Fibroblast of villous mesenchyme (primary cell): ENCODE measurements at places on chromosomes 1 and 21. TPM values are rescaled to one million over a fixed set of nuclear protein-coding genes. Genes with fewer than 3 reads are reported as not detected.

DNA sequence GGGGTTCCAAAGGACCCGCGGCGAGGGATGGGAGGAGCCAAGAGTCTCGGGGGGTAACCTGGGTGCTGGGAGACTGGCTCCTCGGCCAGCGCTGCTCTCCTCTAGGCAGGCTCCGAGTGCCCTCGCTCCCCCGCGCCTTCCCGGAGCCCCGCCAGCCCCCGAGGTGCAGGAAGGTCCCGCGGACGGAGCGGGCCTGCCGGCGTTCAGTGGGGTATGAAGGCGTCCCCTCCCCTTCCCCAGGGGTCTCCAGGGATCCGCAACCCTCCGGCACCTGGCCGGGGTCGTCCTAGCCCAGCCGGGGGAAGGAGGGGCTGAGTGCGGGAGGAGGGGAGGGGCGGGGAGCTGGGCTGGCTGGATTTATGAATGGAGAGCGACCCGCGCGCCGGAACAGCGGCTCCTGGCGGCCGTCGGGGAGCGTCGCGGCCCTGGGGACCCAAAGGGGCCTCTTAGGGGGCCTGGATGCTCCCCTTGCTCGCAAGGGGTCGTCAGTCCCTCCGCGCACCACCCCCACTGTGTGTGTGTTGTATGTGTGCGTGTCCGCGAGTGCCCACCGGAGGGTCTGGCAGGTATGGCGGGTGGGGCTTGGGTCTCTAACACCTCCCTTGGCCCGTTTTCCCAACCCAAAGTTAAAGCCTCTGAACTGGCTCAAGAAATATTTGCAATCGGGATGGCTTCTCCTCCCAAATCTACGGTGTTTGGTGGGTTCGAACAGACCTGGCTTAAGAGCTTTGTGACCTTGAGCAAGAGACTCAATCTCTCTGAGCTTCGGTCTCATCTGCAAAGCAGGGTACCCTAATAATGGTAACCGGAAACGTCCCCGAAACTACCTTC, 642 bp downstream of the HCRTR1 start:
- DNase-seq = peak; percentile 40

- DNase-seq = peak; percentile 54
These were observed 107.6 kb downstream of the NOS1AP start for GRCh38 chr1:162177126-162177525.

DNA sequence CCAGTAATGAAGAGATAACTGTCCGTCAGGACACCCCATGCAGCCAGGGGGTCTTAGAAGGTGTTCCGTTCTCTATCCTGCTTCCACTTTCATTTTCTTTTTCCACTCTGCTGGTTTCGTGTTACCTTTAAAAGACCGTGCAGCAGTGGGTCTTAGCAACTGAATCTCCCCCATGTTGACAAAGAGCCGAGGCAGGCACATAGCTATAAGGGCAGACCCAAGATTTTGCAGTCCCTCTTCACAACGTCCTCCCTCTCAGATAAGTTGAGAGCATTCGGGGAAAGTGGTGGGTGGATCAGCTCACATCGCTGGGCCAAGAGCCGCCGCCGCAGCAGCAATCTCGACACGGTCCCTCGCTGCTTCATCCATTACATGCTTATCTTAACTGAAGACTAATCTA, 355.5 kb downstream of the LMO4 start:
- peak; percentile 68 for DNase-seq

GRCh38 chr1:184060316-184060715, 8.8 kb downstream of the TSEN15 start:
- peak; percentile 74 for DNase-seq

GRCh38 chr1:238991765-238992495, 394.4 kb upstream of the CHRM3 start:
- DNase-seq = no peak

DNA sequence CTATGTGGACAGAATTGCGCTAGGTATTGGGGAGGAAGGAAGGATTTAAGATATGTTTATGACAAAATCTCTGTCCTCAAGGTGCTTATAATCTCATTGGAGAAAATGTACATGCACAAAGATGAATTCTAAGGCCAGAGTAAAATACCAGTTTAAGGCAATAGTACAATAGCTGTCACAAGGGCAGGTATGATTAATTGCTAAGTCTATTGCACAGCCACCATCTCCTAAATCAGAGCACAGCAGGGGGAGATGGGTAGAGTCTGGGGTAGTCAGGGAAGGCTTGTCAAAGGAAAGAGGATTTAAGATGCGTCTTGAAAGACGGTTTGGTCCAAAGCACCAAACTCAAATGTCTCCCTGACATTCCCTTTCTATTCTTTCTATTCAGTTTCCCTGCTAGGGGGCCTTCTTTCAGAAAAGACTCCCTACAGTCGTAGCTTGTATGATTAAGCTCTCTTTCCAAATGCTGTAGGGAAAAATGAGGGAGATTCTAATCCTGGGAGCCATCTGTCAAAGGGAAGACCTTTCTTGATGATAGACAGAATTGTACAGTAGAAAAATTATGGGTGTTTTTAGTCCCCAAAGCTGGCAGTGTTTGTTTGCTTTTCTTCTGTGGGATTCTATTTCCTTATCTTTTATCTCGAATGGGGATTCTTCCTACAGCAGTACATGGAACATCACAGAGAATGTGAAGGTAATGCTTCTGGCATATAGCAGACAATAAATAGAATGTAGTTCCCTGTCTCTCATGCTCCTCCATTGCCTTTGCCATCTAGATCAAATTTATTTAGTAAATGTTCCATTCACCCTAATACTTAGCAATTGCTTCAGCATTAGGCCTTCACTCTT, 107.6 kb upstream of the NFIA start:
- DNase-seq = no peak

The PLPP3 gene
- total RNA-seq = 10.3 and 14.7 TPM in 2 replicates

DNA sequence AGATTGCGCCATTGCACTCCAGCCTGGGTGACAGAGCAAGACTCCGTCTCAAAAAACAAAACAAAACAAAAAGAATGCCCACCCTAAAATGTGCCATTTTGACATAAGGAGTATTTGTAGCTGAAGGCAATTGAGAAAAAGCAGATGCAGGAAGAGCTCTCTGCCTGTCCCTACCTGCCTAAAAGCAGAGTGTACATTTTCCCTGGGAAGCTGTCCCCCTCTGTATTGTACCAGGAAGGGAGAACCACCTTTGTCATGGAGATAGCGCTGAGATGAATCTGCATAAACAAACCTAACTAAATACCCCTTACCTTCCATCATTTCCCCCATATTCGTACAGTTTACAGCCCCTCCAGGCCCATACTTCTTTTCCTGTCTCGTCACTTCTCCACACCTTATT, 94.4 kb upstream of the SLC45A1 start:
- DNase-seq = no peak

GRCh38 chr21:34255073-34255472, 108.7 kb upstream of the KCNE2 start:
- no peak for DNase-seq

DNA sequence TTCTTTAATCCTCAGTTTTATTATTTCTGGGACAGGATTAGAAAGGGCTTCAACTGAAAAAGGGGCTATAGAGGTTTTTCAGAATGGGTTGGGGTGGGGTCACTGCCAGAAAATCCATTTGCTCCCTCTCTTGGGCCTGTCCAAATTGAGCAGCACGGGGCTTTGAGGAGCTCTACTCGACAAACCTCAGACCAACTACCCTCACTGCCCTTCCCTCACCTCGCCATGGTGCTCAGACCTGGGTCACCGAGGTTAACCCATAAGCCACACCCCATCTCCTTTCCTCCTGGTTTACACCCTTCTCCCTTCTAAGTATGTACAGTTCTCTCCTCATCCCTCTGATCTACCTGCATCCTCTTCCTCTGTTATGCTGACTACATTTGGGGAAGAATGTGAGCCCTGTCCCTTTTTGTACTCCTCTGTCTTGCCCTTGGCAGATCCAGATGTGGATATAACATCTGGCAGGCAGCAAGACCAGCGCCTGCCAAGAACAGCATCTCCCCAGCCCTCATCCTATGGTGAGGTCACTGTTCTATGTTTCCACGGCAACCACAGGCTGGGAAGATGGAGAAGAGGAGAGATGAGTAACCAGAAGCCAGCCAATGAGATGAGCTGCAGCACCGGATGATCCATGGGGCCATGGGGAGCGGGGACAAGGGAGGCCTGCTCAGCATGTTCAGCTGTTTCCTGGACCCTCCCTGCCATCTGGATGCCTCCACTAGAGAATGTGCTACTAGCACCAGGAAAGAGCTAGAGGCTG, 3.7 kb upstream of the FABP3 start:
- peak; percentile 76 for DNase-seq

DNA sequence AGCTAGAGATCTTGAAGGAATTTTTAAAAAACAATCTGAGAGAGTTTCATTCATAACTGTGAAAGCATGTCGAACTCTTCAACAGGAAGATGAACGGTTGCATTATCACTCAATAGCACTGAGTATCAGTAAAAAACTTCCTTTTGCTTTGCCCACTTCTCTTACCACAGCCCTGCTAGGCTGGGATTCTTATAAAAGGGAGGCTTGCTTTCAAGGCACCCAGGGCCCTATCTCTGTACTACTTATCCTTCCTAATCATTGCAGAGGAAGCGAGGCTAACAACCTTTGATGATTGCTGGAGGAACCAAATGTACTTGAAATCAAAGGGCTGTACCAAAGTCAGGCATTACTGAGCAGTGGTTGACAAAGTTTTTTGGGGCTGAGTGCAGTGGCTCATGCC, 71.2 kb downstream of the SNRPE start:
- no peak for DNase-seq

GRCh38 chr1:26307363-26307781, 936 bp upstream of the UBXN11 start:
- DNase-seq = no peak

The CFHR5 gene
- not detected in 2 replicates for total RNA-seq
